ENCODE measurements at places on chromosomes 2 and 18.

DNA sequence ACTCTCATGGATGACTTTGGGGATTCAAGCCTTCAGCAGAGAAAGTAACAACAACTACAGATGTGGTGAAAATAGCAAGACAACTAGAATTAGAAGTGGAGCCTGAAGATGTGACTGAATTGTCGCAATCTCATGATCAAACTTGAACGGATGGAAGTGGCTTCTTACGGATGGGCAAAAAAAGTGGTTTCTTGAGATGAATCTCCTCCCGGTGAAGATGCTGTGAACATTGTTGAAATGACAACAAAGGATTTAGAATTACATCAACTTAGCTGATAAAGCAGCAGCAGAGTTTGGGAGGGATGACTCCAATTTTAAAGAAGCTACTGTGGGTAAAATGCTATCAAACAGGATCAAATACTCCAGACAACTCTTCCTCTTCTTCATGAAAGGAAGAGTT is 43.1 kb downstream of the AAK1 start:
- DNase-seq: no peak

GRCh38 chr2:196247976-196248280 is 76.5 kb upstream of the STK17B start:
- no peak for DNase-seq

- DNase-seq: no peak
These were observed 62.0 kb upstream of the DSG1 start for GRCh38 chr18:31255953-31256352.

GRCh38 chr2:181366675-181367175 is 90.5 kb upstream of the ITGA4 start:
- no peak for DNase-seq

DNA sequence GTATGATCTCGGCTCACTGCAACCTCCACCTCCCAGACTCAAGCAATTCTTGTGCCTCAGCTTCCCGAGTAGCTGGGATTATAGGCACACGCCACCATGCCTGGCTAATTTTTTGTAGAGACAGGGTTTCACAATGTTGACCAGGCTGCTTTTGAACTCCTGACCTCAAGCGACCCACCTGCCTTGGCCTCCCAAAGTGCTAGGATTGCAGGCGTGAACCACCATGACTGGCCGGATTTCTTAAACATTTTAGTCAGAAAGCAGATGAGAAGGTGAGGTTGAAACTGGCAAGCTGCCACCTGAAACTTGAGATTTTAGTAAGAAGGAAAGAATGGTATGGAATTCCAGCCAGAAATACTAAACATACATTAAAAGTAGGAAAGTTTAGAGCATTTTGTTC is 31.9 kb downstream of the KLHL23 start:
- no peak for DNase-seq

- no peak for DNase-seq
These were observed 208.7 kb downstream of the CLIP4 start for GRCh38 chr2:29323961-29324360.
